ENCODE measurements at places on chromosomes 1 and 21.

GRCh38 chr1:221972276-221973235, 230.7 kb upstream of the DUSP10 start:
- no peak for DNase-seq

GRCh38 chr1:65247419-65248359, 61.7 kb upstream of the DNAJC6 start:
- DNase-seq, result peak; percentile 8

DNA sequence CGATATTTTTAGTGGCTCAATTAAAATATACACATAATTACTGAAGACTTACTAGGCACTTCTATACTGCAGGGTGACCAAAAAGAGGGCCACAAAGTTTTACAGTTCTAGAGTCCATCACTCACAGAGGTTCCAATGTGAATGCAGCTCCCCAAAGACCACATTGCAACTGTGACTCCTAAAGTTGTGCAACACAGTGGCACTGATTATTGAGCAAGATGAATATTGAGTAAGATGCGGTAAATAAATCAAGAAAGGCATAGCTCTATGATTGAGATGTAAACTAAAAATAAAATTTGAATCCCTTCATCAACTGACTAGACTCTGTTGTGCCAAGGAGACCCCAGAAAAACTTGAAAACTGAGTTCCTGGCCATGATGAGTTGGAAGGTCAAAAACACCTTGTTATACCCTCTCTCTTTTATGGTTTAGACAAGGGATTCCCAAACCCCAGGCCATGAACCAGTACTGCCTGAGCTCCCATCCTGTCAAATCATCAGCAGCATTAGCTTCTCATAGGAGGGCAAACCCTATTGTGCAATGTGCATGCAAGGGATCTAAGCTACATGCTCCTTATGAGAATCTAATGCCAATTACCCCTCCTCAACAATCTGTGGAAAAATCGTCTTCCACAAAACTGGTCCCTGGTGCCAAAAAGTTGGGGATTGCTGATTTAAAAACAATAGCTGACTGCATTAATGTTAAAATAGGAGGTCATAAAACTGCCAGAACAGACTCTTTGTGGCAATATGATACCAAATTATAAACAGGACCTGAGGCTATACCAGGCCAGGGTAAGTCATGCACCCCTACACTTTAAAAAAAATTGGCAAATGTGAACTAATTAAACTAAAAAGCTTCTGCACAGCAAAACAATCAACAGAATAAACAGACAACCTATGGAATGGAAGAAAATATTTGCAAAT, 94.3 kb downstream of the ADGRL4 start:
- DNase-seq, result no peak

DNA sequence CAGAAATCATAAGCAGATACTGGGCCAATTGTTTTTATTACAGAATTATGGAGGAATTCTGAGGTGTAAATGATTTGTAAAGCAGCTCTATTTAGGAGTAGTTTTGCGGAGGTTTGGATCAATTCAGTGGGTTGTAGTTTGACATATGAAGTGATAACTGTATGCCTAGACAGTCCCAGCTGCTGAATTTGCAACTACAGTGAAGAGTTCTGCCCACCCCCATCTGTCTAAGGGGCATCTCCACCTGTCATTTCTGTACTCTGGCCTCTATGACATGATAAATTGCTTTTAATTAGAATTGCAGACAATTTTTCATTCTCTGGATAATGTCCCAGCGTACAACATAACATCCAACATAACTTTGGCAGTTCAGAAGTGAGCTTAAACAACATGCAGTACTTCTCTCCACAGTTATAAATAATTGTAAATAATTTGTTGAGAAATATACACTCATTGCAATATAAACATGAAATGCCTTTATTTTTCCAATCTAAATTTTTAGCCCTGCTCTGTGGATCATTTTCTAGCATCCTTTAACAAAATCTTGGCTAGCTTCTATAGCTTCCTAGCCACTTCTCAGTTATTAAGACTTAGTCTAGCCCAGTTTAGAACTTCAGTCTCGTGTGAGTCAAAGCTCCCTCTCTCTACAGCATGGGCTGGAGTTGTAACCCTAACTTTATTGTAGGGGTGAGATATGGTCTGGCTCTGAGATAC, 52.3 kb downstream of the PDE4B start:
- peak; percentile 42 for DNase-seq

GRCh38 chr1:218447010-218447689, 102.0 kb downstream of the TGFB2 start:
- no peak for DNase-seq

DNA sequence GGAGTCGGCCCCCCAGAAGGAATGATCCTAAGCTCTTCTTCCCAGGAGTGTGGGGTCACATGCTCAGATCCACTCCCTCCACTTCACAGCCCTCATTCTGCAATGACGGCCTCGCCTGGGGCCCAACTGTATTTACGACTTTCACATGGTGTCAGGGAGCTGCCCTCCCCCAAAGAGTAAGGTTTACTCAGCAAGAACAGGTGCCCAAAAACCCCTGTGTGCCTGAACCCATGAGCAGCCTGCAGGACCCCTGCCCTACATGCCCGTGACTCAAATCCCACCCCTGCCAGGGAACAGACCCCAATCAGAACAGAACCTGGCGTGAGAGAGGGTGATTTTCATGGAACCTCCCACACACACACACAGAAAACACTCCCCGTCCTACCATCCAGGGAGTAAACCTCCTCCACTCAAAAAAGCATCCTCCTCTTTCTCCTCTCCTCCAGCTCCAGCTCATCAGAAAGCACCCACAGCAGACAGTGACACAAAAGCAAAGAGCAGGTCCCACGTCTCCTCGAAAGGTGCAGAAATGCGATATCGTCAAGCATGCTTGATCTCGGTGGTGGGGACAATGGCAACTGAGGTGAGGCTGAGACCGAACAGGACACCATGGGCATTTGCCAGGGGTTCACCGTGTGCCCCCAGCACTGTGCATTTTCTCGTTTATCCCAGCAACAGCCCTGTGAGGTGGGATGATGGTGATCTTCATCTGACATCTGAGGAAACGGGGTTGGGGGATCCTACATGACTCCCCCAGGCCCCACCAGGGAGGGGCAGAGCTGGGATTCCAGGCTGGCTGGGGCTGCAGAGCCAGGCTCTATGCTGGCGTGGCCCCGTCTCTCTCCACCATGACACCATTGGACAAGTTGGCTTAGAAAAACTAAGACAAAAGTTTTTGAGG, 397.9 kb downstream of the NPHP4 start:
- DNase-seq, result no peak

GRCh38 chr1:198072177-198072576, 84.6 kb upstream of the NEK7 start:
- no peak for DNase-seq

DNA sequence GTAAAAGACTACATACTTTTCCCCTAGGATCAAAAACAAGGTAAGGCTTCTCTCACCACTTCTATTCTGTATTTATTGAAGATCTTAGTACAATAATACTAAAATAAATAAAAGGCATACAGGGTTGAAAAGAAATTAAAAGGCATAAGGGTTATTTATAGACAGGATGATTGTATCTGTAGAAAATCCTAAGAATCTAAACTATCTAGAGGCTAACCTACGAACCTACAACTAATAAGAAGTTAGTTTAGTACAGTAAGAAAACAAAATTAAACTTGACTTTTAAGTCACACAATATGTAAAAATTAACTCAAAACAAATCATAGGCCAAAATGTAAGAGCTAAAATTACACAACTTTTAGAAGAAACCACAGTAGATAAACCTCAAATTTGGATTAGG, 50.4 kb upstream of the ADAM30 start:
- DNase-seq, result no peak

DNA sequence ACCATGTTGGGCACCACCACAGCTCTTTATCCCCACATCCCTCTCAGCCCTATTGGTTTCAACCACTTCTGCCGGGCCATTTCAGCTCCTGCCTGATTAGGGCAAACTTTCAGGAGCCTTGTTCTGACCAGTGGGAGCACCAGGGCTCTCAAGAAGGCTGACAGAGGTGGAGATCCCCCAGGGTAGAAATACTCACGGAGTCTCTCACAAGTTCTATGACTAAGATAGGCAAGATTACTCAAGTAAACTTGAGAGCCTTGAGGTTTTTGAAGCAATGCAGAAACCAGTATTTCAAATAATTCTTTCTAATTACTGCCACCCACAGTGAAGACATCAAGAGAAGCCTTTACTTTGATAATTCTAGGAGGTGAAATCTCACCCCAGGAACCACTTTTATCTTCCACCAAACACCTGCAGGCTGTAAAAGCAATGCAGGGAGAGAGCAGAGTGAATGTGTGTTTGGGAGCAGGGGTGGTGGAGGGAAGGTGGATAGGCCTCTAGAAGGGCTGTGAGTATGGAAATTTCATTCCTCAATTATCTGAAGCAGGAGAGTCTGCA, 6.6 kb upstream of the PTCH2 start:
- no peak for DNase-seq

- no peak for DNase-seq
Measured at GRCh38 chr1:63411066-63411465, 43.6 kb downstream of the ALG6 start.

- no peak for DNase-seq
Measured at GRCh38 chr21:26972192-26972591, 5.3 kb upstream of the ADAMTS5 start.

DNA sequence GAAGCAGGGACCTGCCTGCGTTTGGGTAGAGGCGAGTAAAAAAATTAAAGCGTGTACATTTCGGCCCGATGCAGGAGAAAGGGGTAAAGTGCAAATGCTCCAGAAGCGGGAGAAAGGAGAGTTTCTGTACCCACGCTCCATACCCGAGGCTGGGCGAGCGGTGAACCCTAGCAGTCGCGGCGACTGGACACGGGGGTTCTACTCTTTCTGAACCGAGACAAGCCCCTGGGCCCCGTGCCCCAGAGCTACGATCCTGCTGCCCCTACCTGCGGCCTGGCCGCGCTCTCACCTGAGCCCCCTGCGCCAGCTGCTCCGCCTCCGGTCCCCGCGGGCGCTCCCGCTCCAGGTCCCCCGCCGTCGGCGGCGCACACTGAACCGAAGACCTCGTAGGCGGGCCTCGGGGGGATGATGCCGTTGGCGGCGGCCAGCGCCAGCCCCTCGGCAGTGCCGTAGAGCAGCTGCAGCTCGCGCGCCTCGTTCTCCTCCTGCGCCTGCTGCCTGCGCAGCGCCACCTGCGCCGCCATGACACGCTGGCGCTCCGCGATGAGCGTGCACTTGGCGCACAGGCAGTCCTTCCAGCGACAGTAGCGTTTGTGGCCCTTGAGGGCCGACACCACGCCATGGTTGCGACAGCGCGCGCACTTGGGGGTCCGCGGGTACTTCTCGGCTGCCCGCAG, 2.4 kb downstream of the DMRTA2 start:
- DNase-seq, result no peak

DNA sequence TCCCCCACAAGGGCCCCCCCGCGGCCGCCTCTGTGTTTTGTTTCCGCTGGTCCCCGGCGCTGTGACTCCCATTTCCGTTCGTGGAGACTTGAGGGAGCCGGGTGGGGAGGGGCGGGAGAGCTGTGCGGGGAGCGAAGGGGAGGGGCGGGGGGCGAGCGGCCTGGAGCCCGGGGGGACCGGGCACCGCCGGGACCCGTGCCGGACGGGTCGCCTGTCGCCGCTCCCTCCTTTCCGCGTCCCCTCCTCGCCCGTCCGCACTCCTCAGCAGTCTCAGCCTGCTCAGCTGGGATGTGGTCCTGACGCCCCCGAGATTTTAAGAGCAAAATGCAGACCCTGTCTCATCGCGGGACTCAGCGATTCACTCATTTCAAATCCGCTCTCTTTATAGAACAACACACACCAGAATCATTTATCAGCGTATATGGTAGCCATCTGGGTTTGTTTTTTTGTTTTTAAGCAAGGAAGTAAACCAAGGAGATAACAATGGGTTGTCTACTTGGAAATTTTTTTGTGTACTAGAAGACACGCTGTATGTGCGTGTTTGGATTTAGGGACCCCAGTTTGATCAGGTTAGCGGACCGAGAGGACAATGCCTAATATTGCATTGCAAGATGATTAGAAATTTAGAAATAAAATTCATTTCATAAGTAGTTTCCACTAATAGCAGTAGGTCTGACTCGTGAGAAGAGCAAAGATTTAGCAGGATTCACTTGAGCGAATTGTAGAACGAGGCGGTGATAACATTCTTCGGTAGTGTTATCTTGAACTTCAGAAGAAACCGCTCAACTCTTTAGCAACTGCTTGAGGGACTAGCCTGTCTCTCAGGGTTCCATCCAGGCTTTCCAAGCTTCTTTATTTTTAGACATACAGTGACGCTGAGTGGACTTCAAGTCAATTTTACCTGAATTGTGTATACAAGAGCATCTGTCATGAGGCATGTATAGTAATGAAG, 1.1 kb downstream of the GABPA start:
- DNase-seq, result peak; percentile 90

DNA sequence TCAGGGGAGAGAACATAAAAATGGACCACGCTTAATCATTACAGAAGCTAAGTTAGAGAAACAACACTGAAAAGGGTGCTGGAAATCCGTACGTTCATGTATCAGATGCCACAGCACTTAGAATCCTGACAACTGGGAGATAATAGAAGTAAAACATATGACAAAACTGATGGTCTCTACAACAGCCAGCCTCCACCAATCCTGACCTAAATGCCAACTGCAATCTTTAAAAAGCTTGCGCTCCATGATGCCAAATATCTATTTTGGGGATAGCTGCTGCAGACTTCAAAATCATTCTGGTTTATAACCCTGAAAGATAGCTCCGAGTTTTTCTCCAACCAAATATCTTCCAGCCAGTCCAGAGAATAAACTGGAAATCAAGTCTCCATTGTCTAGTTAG, 178.3 kb downstream of the RERE start:
- no peak for DNase-seq

DNA sequence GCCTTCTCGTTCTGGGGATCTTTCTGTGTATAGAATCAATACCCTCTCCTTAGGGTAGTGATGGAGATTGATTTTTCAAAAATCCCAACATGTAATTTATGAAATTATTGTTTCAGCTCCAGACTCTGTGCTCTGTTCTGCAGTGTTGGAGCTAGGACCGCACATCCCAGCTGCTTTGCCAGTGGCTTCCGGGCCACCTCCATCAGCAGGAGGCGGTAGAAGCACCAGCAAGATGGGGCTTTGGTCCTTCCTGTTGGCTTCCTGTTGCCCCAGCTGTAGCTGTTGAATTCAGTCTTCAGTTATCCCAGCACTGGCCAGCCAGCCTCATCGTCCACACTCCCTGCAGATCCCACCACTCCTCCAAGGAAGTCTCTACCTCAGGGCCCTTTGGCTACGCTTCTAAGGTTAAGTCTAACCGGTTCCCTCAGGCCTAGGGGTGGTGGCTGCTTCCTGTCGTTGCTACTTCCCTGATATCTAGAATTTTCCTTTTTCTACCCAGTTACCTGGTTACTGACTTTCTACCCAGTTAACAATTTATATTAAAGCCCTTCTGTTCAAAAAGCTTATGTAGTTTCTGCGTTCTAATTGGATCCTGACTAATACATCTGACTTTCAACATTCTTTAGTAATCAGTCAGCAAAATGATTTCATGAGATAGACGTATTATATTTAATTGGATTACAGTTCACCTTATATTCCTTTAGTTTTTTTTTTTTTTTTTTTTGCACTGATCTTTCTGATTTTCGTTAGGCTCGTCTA, 24.6 kb downstream of the GALNT2 start:
- DNase-seq, result no peak
